ENCODE measurements at places on chromosomes 3 and 15.
A peak's percentile ranks its signal among the peaks of the same experiment; 100 is the strongest.

DNA sequence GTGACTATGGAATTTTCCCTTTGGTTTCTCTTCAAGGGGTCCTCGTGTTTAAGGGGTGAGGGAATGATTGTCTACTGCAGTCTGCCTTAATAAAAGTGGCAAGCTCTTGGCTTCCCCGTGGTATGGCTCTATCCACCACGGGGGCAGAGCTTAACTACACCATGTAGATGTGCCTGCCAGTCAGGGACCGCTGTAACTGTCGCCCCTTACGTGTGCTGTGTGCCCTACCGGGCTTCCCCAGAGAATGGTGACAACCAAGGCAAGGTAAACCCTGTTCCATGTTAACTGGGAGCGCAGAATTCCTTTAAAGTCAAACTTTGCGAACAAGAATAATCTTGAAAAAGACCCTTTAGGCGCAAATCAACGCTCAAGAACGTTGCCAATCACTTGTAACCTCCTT is 966 bp upstream of the C3orf80 start:
- no peak for DNase-seq

DNA sequence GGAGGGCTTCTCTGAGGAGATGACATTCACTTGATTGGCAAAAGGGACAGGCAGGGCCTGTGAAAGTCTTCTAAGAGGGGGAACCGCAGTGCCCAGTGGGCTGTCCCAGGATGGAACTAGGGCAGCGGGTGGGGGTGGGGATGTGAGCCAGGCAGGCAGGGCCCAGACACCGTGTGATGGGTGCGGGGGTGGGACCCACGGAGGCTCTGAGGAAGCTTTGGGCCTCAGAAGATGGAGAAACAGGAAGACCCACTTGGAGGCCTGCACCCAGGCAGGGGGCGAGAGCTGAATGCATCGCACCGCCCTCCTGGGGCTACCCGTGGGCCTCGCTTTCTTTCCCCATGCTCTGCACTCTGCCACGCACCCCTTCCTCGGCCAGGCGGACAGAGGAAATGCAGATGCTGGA is 32.9 kb upstream of the ACAD9 start:
- DNase-seq = no peak

DNA sequence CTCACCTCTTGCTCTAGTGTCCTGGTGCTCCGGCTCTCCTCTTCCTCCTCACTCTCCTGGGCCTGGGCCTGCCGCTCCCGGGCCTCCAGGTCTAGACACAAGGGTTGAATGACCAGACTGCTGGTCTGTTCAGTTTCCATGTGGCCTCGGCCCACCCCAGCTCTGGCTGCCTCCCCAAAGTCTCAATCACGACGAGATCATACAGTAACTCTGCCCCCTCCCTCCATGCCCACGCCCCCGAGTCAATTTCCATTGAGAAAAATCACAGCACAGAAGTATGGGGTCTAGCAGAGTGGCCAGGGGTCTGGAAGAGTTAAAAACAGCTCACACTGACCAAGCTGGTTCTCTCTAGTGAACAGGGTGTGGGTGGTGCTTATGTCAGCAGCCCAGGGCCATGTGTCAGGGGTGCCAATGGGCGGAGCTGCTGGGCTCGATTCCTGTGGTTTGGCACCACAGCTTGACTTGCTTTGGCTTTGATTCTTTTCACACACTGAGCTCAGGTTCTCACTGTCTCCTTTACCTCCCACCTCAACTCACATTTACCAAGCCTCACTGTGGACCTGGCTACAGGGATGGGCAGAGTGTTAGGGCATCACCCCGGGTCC is 6.9 kb downstream of the C15orf62 start:
- DNase-seq = peak; percentile 66

- DNase-seq = no peak
Observed at GRCh38 chr3:89165636-89166263, 58.3 kb downstream of the EPHA3 start.

DNA sequence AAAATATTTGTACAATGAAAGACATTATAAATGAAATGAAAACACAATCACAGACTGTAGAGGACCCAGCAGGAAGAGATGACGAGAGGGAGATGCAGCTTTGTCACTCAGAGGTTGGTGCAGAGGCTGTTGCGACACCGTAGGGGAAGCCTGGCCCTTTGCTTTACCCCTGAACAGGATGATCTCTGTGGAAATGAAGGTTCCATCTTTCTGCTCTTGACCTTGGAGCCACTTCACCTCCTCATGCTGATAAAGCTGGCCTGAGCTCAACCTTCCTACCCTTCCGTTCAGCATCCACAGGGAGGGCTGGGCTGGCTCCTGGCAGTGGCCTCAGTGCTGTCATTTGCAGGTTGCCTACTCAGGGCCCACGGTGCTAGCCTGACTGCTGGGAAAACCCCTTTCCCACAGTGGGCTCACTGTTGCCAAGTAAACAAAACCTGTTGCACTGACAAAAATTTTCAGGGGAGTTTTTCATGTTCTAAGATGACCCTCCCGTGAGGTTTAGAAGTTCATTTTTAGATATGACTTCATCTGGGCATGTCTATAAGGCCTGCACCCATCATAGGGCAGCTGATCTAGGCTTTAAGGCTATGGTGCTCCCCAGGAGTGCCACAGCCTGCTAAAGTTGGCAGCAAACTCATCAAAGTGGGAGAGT is 3.0 kb upstream of the CD80 start:
- DNase-seq = peak; percentile 71

DNA sequence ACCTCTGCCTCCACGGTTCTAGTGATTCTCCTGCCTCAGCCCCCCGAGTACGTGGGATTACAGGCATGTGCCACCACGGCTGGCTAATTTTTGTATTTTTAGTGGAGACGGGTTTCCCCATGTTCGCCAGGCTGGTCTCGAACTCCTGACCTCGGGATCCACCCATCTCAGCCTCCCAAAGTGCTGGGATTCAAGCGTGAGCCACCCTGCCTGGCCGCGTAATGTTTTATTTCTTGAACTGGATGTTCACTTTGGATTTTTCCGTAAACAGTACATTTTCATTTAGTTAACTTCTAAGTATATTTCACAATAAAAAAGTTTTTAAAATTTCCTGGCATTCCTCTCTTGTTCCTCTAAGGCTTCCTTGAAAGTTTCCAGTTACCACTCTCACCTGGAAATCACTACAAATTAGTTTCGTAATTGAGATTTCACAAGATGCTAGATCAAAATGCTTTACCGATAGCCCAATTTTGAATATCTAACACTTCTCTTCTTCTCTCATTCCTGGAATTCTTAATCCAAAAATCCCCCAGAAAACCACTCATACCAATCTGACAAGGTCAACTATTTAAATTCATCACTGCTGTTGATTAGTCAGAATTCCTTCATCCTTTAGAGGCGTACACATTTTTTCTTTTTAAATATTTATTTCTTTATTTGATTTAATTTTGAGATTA is 44.7 kb upstream of the INO80 start:
- DNase-seq = no peak

GRCh38 chr15:75861750-75862402 is 18.6 kb downstream of the UBE2Q2 start:
- no peak for DNase-seq

- peak; percentile 23 for DNase-seq
Observed at GRCh38 chr15:78177447-78177873, 28.3 kb downstream of the IDH3A start.

- DNase-seq = no peak
Observed at GRCh38 chr3:113268311-113268710, 57.0 kb downstream of the BOC start.

- DNase-seq = no peak
Observed at GRCh38 chr15:64566629-64567427, 106.5 kb downstream of the ZNF609 start.

- DNase-seq = no peak
Observed at GRCh38 chr15:78675206-78675605, 34.2 kb upstream of the CHRNB4 start.

DNA sequence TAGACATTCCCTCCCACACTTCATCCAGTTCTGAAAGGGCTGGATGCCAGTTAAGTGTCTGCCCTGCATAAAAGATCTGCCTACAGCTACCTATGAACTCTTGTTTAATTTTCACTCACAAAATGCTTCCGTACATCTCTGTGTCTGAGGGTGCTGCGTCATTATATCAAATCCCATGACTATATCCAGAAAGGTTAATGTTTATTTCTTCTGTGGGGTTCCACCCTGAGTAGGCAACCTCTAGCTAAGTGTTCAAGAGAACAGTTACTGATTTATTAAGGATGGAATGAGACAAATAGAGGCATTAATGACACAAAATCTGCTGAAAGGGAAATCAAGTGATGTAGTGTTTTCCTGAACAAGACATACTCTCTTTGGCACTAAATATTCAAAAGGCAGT is 220.2 kb downstream of the MTHFS start:
- no peak for DNase-seq

GRCh38 chr3:108053067-108053466 is 37.8 kb downstream of the CD47 start:
- no peak for DNase-seq

GRCh38 chr3:25603703-25604102 is 61.0 kb downstream of the TOP2B start:
- DNase-seq = no peak

DNA sequence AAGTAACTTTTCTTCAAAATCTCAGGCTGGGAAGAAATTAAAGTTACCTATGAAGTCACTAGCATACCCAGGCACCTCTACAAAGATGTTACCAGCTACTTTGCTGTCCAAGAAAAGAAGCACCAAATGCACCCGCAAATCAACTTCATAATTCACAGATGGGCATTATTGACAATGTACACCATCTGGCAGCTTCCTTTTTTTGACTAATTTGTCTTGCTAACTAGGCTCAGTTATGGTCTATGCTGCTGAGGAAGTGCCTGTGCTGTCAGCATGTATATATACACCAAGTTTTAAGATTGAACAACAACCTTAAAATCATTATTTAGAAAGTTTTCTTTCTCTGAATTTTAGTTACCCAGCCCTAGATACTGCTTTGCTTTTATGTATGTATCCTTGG is 93.8 kb downstream of the NSUN3 start:
- DNase-seq = no peak

DNA sequence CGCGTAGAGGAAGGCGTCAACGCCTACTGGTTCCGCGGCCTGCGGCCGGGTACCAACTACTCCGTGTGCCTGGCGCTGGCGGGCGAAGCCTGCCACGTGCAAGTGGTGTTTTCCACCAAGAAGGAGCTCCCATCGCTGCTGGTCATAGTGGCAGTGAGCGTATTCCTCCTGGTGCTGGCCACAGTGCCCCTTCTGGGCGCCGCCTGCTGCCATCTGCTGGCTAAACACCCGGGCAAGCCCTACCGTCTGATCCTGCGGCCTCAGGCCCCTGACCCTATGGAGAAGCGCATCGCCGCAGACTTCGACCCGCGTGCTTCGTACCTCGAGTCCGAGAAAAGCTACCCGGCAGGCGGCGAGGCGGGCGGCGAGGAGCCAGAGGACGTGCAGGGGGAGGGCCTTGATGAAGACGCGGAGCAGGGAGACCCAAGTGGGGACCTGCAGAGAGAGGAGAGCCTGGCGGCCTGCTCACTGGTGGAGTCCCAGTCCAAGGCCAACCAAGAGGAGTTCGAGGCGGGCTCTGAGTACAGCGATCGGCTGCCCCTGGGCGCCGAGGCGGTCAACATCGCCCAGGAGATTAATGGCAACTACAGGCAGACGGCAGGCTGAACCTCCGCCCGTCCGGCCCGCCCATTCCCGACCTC is 4.1 kb downstream of the ISLR2 start:
- no peak for DNase-seq

GRCh38 chr3:146375219-146375618 is 94.1 kb downstream of the PLSCR2 start:
- DNase-seq = no peak

GRCh38 chr15:77611767-77612166 is 20.9 kb downstream of the LINGO1 start:
- no peak for DNase-seq

DNA sequence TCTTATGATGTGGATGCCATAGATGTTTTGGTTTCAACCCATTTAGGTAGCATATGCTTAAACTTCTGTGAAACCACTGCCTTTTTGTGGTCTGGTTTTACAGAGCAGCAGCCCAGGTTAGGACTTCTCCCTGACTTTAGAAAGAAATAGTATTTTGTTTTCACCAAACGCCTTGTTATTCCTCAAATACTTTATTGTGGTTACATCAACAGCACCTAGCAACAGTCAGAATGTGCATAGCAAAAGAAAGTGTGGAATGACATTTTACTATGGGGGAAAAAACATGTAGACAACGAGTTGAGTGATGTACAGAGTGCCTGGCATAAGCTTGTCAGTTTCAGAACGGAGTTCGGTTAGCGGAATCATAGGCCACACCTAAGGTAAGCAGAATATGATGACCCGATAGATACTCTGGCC is 159.2 kb downstream of the TPRG1 start:
- DNase-seq = peak; percentile 42

GRCh38 chr3:16554126-16554525 is 40.6 kb upstream of the RFTN1 start:
- DNase-seq = no peak

GRCh38 chr3:49614936-49615335 is 59.2 kb upstream of the APEH start:
- DNase-seq = no peak

DNA sequence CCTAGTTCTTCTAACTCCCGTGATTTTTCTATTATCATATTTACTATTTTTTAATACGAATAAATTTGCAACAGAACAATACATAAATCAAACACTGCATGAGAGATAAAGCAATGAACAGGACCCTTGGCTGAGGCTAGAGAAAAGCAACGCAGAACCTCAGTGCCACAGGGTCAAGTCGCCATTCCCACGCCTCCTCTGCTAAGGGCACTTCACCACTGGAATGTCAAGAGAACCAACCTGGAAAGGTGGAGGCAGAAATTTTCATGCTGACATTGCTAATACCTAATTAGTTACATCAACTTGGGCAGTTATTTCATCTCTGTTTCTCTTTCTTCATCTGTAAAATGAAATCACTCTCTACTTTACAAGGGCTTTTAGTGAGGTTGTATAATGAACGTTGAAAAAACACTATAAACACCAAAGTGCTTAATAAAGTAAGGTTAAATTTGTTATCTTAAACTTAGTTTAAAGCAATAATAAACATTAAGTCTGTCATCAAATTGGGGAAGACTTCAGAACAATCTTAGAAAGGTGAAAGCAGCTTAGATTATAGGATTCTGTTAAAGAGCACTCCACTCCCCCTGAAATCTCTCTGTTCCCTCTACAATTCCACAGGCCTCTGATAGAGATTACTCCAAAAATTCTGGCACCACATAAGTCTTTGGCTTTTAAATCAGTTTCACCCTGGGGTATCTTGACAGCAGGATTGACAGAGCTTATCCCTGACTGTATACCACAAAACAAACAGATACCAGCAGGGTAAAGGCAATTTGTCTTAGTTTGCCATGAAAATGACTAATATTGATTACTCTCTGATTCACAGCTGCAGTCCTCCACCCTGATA is 41.9 kb downstream of the PLCH1 start:
- DNase-seq = no peak

DNA sequence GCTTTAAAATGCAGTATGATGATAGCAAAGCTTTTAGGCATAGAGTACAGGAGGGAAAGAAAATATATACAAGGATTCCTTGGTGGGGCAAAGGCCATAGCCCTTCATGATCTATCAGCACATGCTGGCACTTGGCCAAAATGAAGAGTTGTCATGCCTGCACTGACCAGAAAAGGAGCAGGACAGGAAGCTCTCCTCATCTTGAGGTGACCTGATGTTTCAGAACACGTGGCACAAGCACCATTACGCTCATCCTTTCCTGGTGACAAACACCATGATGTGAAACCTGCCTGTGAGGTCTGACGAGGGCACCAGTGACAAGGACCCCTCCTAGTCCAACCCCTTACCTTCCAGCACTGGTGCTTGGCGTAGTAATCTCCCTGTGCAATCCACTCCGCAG is 77.9 kb upstream of the DCLK3 start:
- no peak for DNase-seq

GRCh38 chr3:32045091-32045915 is 61.1 kb upstream of the GPD1L start:
- DNase-seq = no peak
